ENCODE measurements at places on chromosomes 6 and 20. TPM values are rescaled to one million over a fixed set of nuclear protein-coding genes. Genes with fewer than 3 reads are reported as not detected.

DNA sequence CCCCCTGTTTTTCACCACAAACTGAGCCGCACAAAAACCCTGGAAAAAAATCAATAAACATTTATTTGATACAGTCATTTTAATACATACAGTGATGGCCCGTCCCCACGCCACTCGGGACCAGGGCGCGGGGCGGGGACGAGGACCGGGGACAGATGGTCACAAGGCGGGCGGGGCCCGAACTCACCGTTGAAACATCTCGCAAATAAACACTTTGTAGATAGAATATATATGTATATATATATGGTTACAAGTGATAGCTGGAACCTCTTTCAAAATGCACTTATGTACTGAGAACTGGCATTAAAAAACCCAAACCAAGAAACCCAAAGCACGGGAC, 418 bp upstream of the UCKL1 start:
- peak overlapping the region; percentile 42 for H3K27ac ChIP-seq
- no peak for DNase-seq
- peaks cover 9% of the 10 kb centered on the region for H3K4me1 ChIP-seq
- H3K4me3 ChIP-seq, result peak overlapping the region; percentile 29

DNA sequence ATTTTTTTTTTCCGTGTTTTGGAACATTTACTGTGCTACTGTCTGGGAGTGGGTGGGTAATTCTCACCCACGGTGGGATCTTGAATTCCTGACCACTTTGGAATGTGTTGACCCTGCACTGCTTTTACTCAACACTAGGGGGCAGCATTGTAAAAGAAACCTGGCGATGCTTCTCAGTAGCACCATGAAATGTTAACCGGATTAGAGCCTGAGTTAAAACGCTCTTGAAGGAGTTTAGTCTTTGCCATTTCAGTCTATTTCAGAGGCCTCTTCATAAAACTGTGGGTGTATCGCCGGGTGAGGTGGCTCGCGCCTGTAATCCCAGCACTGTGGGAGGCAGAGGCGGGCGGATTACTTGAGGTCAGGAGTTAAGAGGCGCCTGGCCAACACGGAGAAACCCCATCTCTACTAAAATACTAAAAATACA, 114.4 kb upstream of the PRND start:
- no peak overlapping the region for H3K27ac ChIP-seq
- H3K4me3 ChIP-seq, result no peak overlapping the region
- no peaks in the 10 kb centered on the region for H3K27me3 ChIP-seq
- DNase-seq, result peak; percentile 39
- no peaks in the 10 kb centered on the region for H3K36me3 ChIP-seq
- no peaks in the 10 kb centered on the region for H3K4me1 ChIP-seq

The HTR1E gene
- total RNA-seq, result not detected

- H3K27ac ChIP-seq, result no peak overlapping the region
- no peaks in the 10 kb centered on the region for H3K27me3 ChIP-seq
- DNase-seq, result peak; percentile 52
- peak overlapping the region; percentile 85 for H3K4me3 ChIP-seq
- H3K36me3 ChIP-seq, result no peaks in the 10 kb centered on the region
Measured at GRCh38 chr20:45892049-45892825, 1.1 kb downstream of the CTSA start.

DNA sequence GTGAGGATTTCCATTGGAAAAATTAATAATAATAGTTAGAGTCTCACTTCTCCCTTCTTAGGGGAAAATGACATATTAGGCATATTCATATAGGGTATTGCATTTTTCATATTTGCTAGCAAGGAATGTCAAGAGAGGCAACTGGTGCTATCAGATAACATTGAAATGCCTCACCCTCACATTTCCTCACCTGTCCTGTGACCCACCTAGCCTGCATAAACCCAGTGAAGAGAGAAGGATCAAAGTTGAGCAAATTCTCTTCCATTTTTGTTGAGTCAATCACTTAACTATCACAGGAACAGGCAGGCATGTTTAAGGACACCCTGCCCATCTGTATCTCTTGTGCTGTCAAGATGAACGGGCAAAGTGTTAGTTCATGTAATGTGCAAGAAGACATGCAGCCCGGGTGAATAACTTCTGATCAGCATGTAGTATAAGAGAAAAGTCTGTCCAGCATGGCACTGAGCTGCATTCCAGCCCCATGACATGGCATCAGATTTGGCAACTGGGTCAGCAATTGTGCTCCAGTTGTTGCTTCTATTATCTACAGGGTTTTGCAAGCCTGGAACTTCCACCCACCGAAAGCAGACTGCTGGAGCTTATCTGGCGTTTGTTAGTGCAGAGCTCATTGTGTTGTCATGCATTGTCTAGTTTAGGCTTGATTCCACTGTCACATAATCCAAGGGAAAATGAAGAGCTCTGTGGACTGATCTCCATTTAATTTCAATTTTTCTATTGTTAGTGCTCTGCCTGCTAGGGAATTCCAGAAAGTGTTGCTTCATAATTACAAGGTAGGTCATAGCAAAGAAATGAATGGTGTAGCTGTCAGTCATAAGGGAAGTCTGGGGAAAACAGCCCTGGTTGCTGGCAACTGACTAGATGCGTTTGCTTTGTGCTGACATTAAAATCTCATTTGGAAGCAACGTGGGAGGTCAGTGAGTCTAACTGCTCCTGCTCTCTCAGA, 138.4 kb upstream of the TNFAIP3 start:
- no peaks in the 10 kb centered on the region for H3K36me3 ChIP-seq
- peak overlapping the region; percentile 4 for H3K27ac ChIP-seq
- no peak overlapping the region for H3K4me3 ChIP-seq
- no peaks in the 10 kb centered on the region for H3K4me1 ChIP-seq
- no peak for DNase-seq

DNA sequence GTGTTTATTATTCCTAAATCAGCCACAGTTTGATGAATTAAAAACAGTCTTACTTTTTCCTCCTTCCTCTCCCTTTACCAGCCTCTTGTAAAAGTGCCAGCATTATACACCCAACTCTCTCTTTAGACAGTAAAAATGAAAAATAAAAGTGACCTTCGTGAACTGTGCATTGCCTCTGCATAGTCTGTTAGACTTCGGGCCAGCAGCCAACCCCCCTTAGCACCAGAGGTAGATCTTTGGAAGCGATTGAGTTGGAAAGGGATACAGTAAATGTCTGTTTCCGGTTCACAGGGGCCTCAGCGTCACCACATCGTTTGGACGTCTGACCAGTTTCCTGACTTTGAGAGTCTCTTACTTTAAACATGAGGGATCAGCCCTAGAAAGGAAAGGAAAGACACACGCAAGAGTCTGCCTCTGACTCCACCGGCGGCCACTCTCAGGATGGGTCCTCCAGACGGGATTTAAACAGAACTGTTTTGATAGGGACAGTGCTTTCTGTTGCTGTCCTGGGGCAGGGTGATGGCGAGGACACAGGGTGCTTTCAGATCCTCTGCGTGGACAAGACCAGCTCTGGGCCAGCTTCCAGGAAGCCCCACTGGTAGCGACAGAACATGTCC, 206.6 kb upstream of the PREP start:
- no peak overlapping the region for H3K27ac ChIP-seq
- H3K36me3 ChIP-seq, result no peaks in the 10 kb centered on the region
- no peak for DNase-seq
- H3K27me3 ChIP-seq, result no peaks in the 10 kb centered on the region

The FAM83B gene
- total RNA-seq, result 2.0 TPM

DNA sequence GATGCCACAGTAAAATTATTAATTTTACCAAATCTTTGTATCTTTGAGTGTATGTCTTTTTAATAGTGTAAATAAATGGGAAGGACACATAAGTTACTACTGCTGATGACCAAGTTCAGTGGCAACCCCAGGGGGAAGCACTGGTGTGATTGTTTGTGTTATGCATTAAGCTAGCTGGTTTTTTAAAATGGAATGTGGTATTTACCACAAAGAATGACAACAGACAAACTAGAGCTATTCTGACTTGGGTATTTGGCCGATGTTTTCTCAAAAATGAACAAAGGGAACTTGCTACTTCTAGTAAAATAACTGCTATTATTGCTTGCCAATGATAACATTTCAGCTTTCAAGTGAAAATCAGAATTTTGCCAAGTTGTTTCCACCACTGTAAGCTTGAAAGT, 2.9 kb downstream of the FNDC1 start:
- H3K36me3 ChIP-seq, result no peaks in the 10 kb centered on the region
- H3K4me1 ChIP-seq, result no peaks in the 10 kb centered on the region
- DNase-seq, result no peak
- no peaks in the 10 kb centered on the region for H3K27me3 ChIP-seq
- no peak overlapping the region for H3K4me3 ChIP-seq

GRCh38 chr6:3531481-3531880, 74.6 kb upstream of the SLC22A23 start:
- no peak for DNase-seq
- H3K27me3 ChIP-seq, result peaks cover 4% of the 10 kb centered on the region
- H3K4me3 ChIP-seq, result no peak overlapping the region
- no peaks in the 10 kb centered on the region for H3K4me1 ChIP-seq
- no peaks in the 10 kb centered on the region for H3K36me3 ChIP-seq
- no peak overlapping the region for H3K27ac ChIP-seq

GRCh38 chr6:98452685-98453084, 381.7 kb upstream of the POU3F2 start:
- no peak for DNase-seq
- no peaks in the 10 kb centered on the region for H3K4me1 ChIP-seq
- H3K27me3 ChIP-seq, result no peaks in the 10 kb centered on the region

- H3K27me3 ChIP-seq, result no peaks in the 10 kb centered on the region
- H3K4me3 ChIP-seq, result no peak overlapping the region
- no peaks in the 10 kb centered on the region for H3K4me1 ChIP-seq
Measured at GRCh38 chr6:86959656-86960055, 22.3 kb downstream of the HTR1E start.

The CFAP206 gene
- total RNA-seq, result not detected

- no peaks in the 10 kb centered on the region for H3K4me1 ChIP-seq
- no peaks in the 10 kb centered on the region for H3K27me3 ChIP-seq
- no peak for DNase-seq
- no peak overlapping the region for H3K27ac ChIP-seq
- H3K4me3 ChIP-seq, result no peak overlapping the region
Measured at GRCh38 chr6:68741501-68742386, 106.7 kb downstream of the ADGRB3 start.

DNA sequence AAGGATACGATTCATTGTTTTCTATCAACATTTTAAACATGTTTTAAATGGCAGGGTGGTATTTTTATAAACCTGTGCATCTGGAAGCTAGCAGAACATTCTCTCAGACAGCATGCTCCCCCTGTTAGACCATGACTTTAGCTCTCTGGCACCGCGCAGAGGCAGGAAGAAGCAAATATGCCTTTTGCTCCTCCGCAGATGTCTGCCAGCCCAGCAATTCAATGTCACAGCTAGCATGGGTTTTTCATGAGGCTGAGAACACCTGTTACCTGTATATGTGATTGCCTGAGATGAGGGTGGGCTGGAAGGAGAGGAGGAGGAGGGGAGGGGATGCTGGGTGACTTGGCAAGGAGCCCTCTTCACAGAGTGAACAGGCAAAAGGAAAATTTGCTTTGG, 6.7 kb downstream of the MTCH1 start:
- peaks cover 18% of the 10 kb centered on the region for H3K36me3 ChIP-seq
- no peaks in the 10 kb centered on the region for H3K27me3 ChIP-seq
- H3K27ac ChIP-seq, result no peak overlapping the region
- no peak for DNase-seq
- peaks cover 38% of the 10 kb centered on the region for H3K4me1 ChIP-seq

- DNase-seq, result no peak
- no peaks in the 10 kb centered on the region for H3K36me3 ChIP-seq
- no peak overlapping the region for H3K27ac ChIP-seq
- no peaks in the 10 kb centered on the region for H3K27me3 ChIP-seq
- H3K4me3 ChIP-seq, result no peak overlapping the region
Measured at GRCh38 chr20:46775806-46776205, 66.4 kb downstream of the SLC2A10 start.

The DEK gene
- 27.6 TPM for total RNA-seq

DNA sequence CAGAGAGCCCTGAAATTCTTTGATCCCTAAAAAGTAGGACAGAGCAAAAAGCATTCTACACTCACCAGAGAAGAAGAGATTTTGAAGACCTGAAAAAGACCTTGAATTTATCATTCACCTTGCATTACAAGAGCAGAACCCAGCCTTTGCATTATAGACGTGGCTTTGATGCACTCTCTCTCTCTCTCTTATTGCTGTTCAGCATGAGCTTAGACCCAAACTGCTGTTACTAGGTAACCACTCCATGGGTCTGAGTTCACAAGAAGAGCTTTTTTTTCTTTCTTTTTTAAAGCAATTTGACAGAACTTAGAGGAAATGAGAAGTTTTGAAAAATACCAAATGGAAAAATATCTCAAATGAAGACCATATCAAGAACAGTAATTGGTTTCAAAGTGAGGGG, 44.4 kb downstream of the COL9A1 start:
- no peaks in the 10 kb centered on the region for H3K27me3 ChIP-seq
- no peak overlapping the region for H3K4me3 ChIP-seq
- no peak for DNase-seq
- no peak overlapping the region for H3K27ac ChIP-seq
- no peaks in the 10 kb centered on the region for H3K4me1 ChIP-seq

DNA sequence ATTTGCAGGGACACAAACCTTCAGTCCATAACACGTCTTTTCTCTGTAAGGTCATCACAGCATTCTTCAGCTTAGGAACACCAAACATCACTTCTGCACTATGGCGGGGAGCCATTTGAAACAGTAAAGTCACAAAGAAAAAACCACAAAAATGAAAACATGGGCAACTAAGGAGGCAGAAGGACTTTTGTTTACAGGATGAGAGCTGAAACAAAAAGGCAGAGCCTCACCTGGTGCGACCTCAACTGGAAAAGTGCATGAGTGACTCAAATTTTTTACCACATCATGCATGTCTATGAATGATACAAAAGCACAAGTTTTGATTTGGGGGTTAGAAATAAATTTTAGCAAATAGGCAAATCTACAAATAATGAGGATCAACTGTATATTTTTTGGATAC, 68.2 kb upstream of the TNFAIP3 start:
- H3K27me3 ChIP-seq, result no peaks in the 10 kb centered on the region
- H3K27ac ChIP-seq, result no peak overlapping the region
- no peak overlapping the region for H3K4me3 ChIP-seq
- H3K4me1 ChIP-seq, result no peaks in the 10 kb centered on the region
- H3K36me3 ChIP-seq, result no peaks in the 10 kb centered on the region

DNA sequence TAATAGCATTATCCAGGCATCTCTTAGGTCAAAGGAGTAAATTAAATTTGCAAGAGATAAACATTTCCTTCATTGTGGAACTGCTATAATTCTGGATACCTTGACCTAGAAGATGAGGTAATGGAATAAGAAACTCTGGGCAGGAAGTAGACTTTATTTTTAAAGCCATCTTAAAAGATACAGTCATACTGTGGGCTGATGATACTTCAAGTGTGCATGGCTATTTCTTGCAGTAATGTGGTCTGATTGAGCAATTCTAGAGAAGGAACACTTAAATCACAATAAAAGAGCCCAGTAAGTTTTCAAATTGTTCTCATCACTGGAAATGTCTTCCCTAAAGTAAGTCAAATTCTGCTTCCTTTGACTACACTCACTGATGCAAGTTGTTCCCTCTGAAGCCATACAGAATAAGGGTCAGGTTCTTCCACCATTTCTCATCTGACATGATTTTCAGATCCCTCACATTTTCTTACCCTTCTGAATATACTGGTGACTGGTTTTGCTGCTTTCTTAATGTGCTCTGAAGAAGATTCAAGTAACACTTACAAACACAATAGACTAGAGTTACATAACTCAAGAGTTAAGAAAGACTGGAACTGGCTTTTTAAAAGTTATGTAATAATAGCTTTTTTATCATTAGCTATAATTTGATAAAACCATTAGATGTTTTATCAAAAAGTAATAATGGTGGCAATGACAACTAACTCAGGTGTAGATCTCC, 62.6 kb upstream of the TMEM244 start:
- no peaks in the 10 kb centered on the region for H3K27me3 ChIP-seq
- no peaks in the 10 kb centered on the region for H3K4me1 ChIP-seq
- no peak for DNase-seq
- H3K36me3 ChIP-seq, result no peaks in the 10 kb centered on the region
- no peak overlapping the region for H3K27ac ChIP-seq
